Endodermal cell (in vitro differentiated cells): ENCODE measurements at places on chromosomes 2 and 18.
A peak's percentile ranks its signal among the peaks of the same experiment; 100 is the strongest.

DNA sequence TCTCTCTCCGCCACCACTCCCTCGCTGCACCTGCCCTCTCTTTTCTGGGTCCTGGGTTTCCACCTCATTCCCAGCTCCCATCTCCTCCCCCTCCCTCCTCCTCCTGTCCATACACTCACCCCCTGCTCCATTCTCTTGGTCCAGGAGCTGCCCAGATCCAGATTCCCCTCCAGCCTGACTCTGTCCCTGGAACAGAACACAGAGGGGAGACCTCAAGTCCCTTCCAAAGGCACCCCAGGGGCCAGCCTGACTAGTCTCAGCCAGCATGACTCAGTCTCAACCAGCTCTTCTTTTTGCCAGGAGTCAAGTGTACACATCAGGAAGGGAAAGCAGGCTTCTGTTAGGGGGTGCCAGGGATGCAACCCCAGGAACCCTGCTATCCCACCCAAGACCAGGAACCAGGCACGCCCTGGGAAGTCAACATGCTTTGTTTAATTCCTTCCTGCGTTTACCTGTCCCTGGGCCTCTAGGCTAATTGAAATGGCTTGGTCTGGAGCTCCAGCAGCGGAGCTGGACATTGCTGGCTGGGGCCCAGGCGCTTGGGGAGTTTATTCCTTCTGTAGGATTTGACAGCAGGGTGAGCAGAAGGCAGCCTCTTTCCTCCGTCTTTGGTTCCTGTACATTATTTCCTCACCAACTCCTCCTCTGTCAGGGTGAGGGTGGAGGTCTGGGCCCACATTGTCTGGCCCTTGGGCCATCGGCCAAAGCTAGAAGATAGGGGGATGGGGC, 28.4 kb upstream of the SELENOI start:
- H3K27me3 ChIP-seq, result no peaks in the 10 kb centered on the region
- no peaks in the 10 kb centered on the region for H3K4me1 ChIP-seq
- no peak for DNase-seq
- H3K27ac ChIP-seq, result no peak overlapping the region

DNA sequence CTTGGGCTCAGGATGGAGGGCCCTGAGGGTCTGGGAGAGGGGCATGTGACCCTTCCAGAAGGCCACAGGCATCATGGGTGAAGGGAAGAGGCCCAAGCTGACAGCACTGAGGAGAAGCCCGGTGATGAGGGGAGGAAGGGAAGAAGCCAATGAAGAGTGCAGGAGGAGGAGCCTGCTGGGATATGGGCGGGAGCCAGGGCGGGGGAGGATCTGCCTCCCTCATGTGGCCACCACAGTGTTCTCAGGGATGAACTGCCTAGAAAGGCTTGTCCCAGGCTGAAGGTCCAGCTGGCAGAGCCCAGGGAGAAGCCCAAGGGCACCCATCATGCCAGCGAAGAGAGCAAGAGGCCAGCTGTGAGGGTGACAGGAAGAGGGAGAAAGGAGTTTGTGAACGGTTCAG, 24.6 kb upstream of the PLB1 start:
- no peak overlapping the region for H3K4me3 ChIP-seq
- H3K36me3 ChIP-seq, result no peaks in the 10 kb centered on the region
- H3K4me1 ChIP-seq, result no peaks in the 10 kb centered on the region
- H3K27ac ChIP-seq, result no peak overlapping the region

- no peak for DNase-seq
- no peak overlapping the region for H3K4me3 ChIP-seq
- no peaks in the 10 kb centered on the region for H3K4me1 ChIP-seq
These were observed 61.5 kb downstream of the MBP start for GRCh38 chr18:77071061-77071460.

DNA sequence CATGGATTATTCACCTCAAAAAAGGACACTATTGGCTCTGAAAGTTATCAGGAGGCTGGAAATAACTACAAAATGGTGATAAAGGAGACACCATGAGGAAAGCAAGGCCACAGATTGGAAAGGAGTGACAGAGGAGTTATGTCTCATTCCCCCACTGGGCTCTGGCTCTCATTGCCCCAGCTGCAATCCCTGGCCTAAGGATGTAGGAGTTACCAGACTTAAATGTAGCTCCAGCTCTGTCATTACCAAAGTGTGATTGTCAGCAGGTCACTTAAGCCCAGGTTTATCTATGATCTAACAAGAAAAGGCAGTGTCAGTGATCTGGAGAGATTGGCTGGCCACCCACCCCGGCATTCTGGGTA, 1228.2 kb upstream of the DDX18 start:
- H3K27me3 ChIP-seq, result no peaks in the 10 kb centered on the region
- peaks cover 3% of the 10 kb centered on the region for H3K4me1 ChIP-seq
- H3K36me3 ChIP-seq, result no peaks in the 10 kb centered on the region
- DNase-seq, result no peak
- H3K27ac ChIP-seq, result peak overlapping the region; percentile 96

GRCh38 chr2:199459286-199460100, 1.8 kb upstream of the SATB2 start:
- peaks cover 82% of the 10 kb centered on the region for H3K27me3 ChIP-seq
- peak; percentile 98 for DNase-seq
- H3K4me1 ChIP-seq, result no peaks in the 10 kb centered on the region
- H3K36me3 ChIP-seq, result no peaks in the 10 kb centered on the region
- no peak overlapping the region for H3K27ac ChIP-seq

GRCh38 chr2:188978291-188979081, 4.3 kb downstream of the COL3A1 start:
- no peaks in the 10 kb centered on the region for H3K36me3 ChIP-seq
- no peaks in the 10 kb centered on the region for H3K4me1 ChIP-seq
- DNase-seq, result no peak
- H3K4me3 ChIP-seq, result no peak overlapping the region
- H3K27ac ChIP-seq, result no peak overlapping the region

- no peak for DNase-seq
- no peaks in the 10 kb centered on the region for H3K36me3 ChIP-seq
- H3K4me3 ChIP-seq, result no peak overlapping the region
- no peaks in the 10 kb centered on the region for H3K27me3 ChIP-seq
- no peaks in the 10 kb centered on the region for H3K4me1 ChIP-seq
These were observed 395.9 kb downstream of the THSD7B start for GRCh38 chr2:137161250-137161649.

DNA sequence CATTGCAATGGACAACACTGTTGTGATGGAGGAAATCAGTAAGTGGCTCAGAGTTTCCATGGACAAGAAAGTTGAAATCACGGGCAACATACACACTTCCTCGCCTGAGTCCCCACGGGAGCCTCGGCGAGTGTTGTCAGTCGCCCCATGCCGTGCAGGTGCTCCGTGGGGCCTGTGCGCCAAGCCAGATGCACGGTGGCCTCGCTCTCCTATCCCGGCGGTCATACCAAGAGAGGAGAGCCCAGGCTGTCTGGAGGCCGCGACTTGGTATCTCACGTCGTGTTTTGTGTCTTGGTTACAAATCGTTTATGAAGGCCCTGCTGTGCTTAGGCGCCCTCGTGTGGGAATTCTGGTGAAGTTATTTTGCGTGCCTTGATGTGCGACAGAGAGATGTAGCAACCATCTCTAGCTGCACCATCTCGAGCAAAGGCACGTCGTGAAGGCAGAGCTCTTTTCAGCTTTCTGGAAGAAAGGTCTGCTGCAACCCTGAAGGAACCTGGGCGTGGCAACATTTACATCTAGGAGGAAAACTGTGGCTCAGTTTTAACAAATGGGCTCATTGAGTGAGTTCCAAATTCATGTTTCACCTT, 21.8 kb downstream of the ATG4B start:
- DNase-seq, result peak; percentile 87
- no peaks in the 10 kb centered on the region for H3K4me1 ChIP-seq
- peaks cover 64% of the 10 kb centered on the region for H3K36me3 ChIP-seq
- H3K4me3 ChIP-seq, result no peak overlapping the region
- no peak overlapping the region for H3K27ac ChIP-seq

DNA sequence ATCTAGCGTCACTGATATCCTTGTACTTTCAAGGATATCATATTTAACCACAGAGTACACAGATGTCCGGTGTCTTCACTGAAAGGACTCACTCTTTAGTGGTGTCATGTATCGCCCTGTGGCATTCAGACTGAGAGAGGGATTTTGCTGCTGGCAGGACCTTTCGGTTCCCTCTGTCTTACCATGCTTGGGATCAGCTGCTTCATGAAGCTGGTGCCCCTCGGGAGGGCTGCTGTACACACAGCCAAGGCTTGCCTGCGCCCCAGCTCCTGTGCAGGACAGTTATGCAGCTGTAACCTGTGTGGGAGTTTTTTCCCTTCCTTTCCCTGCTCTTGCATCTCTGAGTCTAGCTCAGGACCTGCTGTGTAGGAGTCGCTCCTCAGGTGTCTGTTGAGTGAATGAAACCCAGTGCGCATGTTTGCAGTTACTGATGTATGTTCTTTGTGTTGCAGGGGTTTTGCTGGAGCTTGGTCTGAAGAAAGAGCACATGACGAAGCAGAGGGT, 64.4 kb downstream of the GREB1 start:
- H3K4me3 ChIP-seq, result no peak overlapping the region
- H3K4me1 ChIP-seq, result no peaks in the 10 kb centered on the region
- H3K36me3 ChIP-seq, result peaks cover 88% of the 10 kb centered on the region
- DNase-seq, result no peak

DNA sequence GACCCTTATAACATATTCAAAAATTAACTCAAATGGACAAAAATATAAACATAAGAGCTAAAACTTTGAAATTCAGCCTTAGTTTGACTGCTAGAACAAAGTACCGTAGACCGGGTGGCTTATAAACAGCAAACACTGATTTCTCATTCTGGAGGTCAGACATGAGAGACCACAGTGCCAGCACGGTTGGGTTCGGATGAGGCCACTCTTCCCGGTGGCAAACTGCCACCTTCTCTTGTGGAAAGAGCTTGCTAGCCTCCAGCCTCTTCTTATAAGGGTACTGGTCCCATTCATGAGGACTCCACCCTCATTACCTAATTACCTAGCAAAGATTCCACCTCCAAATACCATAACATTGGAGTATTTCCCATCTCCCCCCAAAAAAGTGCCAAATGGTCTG, 91.3 kb downstream of the FAM210A start:
- H3K4me3 ChIP-seq, result no peak overlapping the region
- H3K27me3 ChIP-seq, result peaks cover 5% of the 10 kb centered on the region
- no peaks in the 10 kb centered on the region for H3K36me3 ChIP-seq
- H3K4me1 ChIP-seq, result no peaks in the 10 kb centered on the region

GRCh38 chr2:124333784-124334183, 308.7 kb downstream of the CNTNAP5 start:
- no peaks in the 10 kb centered on the region for H3K27me3 ChIP-seq
- no peak overlapping the region for H3K27ac ChIP-seq
- H3K4me3 ChIP-seq, result no peak overlapping the region
- no peak for DNase-seq

- no peaks in the 10 kb centered on the region for H3K27me3 ChIP-seq
- DNase-seq, result no peak
- no peaks in the 10 kb centered on the region for H3K4me1 ChIP-seq
- no peaks in the 10 kb centered on the region for H3K36me3 ChIP-seq
- no peak overlapping the region for H3K4me3 ChIP-seq
These were observed 971.0 kb upstream of the GYPC start for GRCh38 chr2:125684932-125685331.

- H3K27me3 ChIP-seq, result no peaks in the 10 kb centered on the region
- H3K27ac ChIP-seq, result no peak overlapping the region
- no peaks in the 10 kb centered on the region for H3K36me3 ChIP-seq
- peak; percentile 87 for DNase-seq
- H3K4me3 ChIP-seq, result no peak overlapping the region
- no peaks in the 10 kb centered on the region for H3K4me1 ChIP-seq
These were observed 70.4 kb downstream of the CWC22 start for GRCh38 chr2:179936654-179937053.

GRCh38 chr2:160430001-160430344, 63.6 kb downstream of the RBMS1 start:
- H3K4me3 ChIP-seq, result no peak overlapping the region
- peaks cover 38% of the 10 kb centered on the region for H3K36me3 ChIP-seq
- H3K4me1 ChIP-seq, result no peaks in the 10 kb centered on the region
- DNase-seq, result no peak

DNA sequence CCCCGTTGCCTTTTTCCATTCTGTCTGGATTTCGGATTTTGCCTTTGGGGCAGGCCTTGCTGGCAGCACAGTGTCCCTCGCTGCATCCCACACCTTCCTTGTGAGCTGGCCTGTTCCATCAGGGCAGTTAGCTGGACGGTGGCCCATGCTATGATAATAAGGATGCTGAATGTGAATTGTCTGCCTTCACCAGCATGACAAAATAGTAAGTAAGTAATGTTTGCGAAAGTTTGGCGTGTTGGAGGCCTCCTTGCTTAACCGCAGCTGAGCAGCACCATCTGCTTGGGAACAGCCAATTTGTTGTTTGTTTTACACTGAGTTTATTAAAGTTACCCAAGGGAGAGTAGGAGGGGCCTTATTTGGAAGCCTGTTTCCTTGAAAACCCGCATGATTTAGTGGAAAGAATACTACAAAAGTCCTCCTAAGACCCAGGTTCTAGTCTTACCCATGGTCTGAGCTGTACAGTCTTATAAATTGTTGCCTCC, 469.7 kb upstream of the FANCL start:
- no peak overlapping the region for H3K27ac ChIP-seq
- H3K4me1 ChIP-seq, result no peaks in the 10 kb centered on the region
- H3K36me3 ChIP-seq, result no peaks in the 10 kb centered on the region
- no peaks in the 10 kb centered on the region for H3K27me3 ChIP-seq

GRCh38 chr2:20181761-20182160, 43.2 kb downstream of the SDC1 start:
- H3K27ac ChIP-seq, result no peak overlapping the region
- DNase-seq, result no peak
- no peaks in the 10 kb centered on the region for H3K36me3 ChIP-seq
- H3K27me3 ChIP-seq, result peaks cover 6% of the 10 kb centered on the region
- peaks cover 10% of the 10 kb centered on the region for H3K4me1 ChIP-seq

- no peaks in the 10 kb centered on the region for H3K27me3 ChIP-seq
- no peak overlapping the region for H3K4me3 ChIP-seq
- H3K27ac ChIP-seq, result no peak overlapping the region
- no peak for DNase-seq
These were observed 78.4 kb downstream of the NCKAP5 start for GRCh38 chr2:133489641-133490410.

GRCh38 chr18:74773171-74773624, 175.5 kb downstream of the ZNF407 start:
- H3K27me3 ChIP-seq, result no peaks in the 10 kb centered on the region
- no peak for DNase-seq
- H3K36me3 ChIP-seq, result no peaks in the 10 kb centered on the region
- H3K4me1 ChIP-seq, result no peaks in the 10 kb centered on the region

- H3K27me3 ChIP-seq, result peaks cover 55% of the 10 kb centered on the region
- H3K27ac ChIP-seq, result no peak overlapping the region
- no peaks in the 10 kb centered on the region for H3K36me3 ChIP-seq
- no peaks in the 10 kb centered on the region for H3K4me1 ChIP-seq
- H3K4me3 ChIP-seq, result peak overlapping the region; percentile 78
- no peak for DNase-seq
These were observed 1.1 kb upstream of the SNTG2 start for GRCh38 chr2:949384-950079.
